CD8-positive, alpha-beta T cell (primary cell): ENCODE measurements at places on chromosomes 3 and 15.

DNA sequence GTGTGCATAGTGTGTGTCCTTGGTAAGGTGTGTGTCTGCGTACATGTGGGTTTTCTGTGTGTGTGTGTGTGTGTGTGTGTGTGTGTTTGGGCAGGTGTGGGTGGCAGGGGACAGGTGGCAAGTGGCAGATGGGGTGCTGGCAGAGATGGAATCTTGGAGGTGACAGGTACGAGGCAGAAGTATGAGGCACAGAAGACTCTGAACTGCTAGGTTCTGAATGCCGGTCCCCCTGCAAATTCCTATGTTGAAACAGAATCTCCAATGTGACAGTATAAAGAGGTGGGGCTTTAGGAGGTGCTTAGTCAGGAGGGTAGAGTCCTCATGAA lies 29.8 kb downstream of the SRPRB start:
- no peak for DNase-seq

DNA sequence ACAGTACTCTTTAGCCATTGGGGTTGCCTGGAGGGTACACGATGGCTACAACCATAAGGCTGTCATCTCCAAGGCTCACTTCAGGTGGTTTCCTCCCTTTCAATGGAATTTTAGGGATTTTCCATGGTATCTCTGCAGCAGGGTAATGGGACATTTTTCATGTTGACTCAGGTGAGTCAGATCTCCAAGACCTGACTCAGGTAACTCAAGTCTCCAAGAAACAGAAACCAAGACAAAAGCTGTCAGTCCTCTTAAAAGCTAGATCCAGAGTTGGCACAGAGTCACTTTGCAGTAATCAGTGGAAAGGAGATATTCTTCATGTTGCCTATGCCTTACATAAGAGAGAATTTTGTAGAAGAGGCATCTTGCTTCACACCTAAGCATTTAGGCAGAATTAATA lies 375.8 kb upstream of the ARPP21 start:
- DNase-seq: no peak

GRCh38 chr15:99564221-99565048 lies 1.3 kb upstream of the MEF2A start:
- peak; percentile 18 for DNase-seq

DNA sequence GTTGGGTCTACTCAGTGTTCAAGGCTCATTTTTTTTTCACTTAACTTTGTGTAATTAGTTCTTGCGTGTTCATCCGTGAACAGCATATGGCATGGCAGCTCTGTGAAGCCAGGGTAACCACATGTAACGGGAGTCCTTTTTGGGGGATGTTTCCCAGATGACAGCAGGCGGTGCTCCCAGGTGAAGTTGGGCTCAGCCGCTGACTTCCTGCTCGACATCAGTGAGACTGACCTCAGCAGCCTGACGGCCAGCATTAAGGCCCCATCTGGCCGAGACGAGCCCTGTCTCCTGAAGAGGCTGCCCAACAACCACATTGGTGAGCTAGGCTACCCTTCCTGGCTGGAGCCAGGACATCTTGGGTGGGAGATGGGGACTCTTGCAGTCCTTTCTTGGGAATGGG lies 62.7 kb downstream of the DNASE1L3 start:
- no peak for DNase-seq

GRCh38 chr3:45761831-45762230 lies 34.5 kb downstream of the SLC6A20 start:
- peak; percentile 1 for DNase-seq

- DNase-seq: no peak
Observed at GRCh38 chr3:8743911-8744310, 10.3 kb downstream of the CAV3 start.

DNA sequence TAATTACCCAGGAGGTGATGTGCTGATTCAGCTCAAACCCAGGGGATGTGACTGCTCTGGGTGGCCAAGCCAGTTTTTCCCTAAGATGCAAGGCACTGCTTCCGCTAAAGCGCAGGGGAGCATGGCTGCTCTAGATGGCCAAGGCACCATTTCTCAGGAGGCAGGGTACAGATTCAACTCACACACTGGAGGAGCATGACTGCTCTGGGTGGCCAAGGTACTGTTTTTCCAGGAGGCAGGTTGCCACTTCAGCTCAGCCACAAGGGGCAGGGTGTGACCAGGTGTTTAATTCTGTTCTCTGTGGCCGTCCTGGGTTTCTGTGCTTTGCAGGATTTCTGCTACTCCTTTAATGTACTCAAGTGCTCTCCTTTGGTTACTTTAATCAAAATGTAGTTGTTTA lies 659.3 kb upstream of the ARRDC4 start:
- DNase-seq: no peak

- DNase-seq: no peak
Observed at GRCh38 chr3:190616637-190617036, 102.8 kb downstream of the IL1RAP start.

- DNase-seq: no peak
Observed at GRCh38 chr3:186070550-186070949, 38.3 kb downstream of the ETV5 start.

DNA sequence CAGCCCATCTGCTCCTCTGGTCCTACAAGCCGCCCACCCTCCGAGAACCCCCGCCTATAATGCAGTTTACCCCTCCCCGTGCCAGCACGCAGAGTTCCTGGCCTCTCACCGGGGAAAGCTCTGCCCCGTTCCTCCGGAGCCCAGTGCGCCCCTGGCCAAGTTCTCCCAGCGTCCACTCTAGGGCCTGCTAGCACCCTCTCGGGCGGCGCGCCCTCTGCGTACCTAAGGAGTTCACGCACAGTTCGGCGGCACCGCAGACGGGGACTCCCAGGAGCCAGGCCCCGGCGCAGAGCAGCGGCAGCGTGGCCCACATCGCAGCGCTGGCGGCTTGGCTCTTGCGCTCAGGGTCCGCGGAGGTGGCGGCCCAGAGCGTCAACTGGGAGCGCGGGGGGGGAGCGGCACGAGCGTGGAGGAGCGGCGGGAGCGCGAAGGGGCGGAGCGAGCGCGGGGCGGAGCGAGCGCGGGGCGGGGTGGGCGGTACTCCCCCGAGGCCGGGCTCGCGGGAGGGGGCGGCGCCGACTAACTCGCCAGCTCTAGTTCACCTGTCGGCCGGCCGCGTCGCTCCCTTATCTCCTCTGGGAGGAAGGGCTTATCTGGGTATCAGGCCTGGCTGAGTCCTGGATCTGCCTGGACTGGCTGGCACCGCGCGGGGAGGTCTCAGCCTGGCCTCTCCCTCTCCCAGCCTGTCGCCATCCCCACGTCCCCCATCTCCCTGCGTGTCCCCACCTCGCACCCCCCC lies at the start of gene CTSH:
TSS of gene CTSH (minus strand) at position 378 of the 739 bp plus-strand sequence. CDS start at position 313, 65 bp downstream.
- peak; percentile 72 for DNase-seq

- DNase-seq: no peak
Observed at GRCh38 chr3:23654571-23654970, 151.2 kb upstream of the UBE2E1 start.

DNA sequence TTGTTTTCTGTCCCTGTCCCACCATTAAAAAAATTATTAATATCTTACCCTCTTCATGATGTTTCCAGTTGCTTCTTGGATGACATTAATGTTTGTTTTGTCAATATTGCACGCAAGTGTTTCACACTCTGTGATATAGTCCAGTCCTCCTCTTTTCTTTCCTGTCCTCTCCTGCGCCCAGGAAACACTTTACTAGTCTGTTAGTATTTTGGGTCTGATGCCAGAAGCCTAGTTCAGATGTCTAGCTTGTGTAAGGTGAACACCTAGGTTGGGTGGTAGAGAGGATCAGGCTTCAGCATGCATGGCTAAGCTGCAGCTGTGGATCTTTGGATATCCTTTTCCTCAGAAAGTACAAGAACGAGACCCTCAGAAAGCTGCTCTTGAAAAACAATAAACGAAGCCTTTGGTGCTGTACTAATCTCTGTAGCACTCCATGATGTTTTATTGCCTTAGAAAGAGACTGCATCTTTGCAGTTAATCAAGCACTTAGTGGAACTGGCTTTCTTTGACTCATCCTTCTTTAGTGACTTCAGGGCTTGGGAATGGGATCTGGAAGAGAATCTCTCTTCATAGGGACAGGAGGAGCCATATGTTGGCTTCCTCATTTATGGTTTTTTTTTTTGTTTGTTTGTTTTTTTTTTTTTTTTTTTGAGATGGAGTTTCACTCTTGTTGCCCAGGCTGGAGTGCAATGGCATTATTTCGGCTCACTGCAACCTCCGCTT lies 253.4 kb downstream of the LPP start:
- no peak for DNase-seq

DNA sequence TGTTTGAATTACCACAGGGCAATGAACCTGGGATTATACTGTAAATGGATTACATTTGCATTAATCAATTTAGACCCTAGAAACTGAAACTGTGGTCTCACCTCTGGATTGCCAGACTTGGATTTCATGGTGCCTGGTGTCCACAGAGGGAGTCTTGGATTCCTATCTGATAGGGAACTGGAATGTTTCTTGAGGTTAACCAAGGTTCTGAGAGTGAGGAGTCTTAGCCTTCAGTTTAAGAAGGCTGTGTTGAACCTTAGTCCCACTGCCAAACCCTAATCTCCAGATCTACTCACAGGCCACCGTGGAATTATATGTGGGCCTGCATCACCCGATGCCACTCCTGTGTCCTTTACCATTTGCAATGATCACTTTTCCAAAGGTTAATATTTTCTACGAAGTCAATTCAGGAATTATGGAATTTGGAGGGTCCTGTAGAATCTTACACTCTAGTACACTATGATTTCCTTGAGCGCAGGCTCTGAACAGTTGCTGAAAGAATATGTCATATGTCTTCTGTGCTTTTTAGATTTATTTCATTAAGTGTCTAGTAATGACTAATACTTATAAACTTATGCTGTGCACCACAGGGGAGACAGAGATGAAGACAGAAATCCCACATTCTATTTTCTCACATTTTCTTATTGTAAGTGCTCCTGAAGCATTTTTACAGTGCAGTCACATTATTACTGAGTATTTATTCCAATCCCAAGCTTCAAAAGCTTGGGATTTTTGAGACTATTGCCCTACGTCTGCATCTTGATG lies 87.9 kb downstream of the EFL1 start:
- no peak for DNase-seq

DNA sequence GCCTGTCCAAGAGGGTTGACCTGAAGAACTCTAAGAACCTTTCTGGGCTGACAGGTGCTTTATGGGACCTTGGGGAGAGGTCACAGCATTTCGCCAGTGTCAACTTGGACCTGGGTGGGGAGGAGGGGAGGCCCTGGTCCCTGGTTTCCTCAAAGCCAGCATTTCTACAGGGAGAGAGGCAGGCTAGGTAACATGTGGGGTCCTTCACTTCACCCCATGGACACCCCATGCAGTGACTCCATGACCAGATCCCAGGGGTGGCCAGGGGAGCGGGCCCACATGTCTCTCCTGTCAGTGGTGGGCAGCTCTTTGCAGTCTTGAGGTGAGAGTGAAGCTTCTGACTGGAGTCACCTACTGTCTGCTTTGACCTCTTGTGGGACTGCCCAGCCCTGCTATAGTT lies 35.8 kb downstream of the GOLGA6L10 start:
- DNase-seq: no peak

DNA sequence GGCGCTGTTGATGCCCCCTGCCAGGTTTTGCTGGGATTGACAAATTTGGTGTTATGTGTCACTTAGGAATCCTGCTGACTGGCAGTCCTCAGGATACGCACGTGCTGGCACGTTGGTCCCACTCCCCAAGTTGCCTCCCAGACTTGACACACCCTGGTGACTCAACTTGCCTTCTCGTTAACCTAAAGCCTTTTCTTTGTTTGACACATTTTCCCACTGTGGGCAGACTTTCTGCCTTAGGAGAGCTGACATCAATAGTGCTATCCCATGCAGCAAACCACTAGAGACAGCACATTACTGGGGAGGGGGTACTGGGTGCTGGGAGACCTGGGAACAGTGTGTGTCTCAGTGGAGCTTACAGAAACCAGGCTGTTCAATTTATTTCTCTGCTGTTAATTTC lies 104.3 kb downstream of the OXNAD1 start:
- DNase-seq: no peak

- DNase-seq: no peak
Observed at GRCh38 chr3:150627557-150627956, 24.4 kb downstream of the SELENOT start.

DNA sequence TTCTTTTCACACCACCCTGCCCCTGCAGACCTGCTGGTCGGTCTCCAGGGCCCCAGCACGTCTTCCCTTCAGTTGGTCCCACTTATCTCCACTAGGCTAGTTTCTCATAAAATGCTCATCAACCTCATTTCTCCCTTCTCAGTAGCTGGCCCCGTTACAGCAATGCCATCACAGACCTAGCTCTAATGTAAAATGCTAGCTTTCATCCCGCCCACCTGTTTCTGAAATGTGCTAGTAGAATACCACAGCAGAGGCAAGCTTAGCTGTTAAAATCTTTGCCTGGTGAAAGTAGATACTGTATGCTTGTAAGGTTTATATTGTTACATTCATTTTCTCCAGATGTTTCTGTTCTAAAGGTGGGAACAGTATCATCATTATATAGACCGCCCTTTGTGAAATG lies 13.1 kb downstream of the MKRN2OS start:
- no peak for DNase-seq

GRCh38 chr3:196726788-196727675 lies 12.6 kb upstream of the PAK2 start:
- DNase-seq: no peak

GRCh38 chr3:152550284-152550683 lies 281.6 kb downstream of the MBNL1 start:
- DNase-seq: no peak

- DNase-seq: no peak
Observed at GRCh38 chr3:127915115-127915936, at the start of gene KBTBD12. TSS of gene KBTBD12 (plus strand) at chr3:127915232. CDS start at chr3:127923062, 7,830 bp downstream.

DNA sequence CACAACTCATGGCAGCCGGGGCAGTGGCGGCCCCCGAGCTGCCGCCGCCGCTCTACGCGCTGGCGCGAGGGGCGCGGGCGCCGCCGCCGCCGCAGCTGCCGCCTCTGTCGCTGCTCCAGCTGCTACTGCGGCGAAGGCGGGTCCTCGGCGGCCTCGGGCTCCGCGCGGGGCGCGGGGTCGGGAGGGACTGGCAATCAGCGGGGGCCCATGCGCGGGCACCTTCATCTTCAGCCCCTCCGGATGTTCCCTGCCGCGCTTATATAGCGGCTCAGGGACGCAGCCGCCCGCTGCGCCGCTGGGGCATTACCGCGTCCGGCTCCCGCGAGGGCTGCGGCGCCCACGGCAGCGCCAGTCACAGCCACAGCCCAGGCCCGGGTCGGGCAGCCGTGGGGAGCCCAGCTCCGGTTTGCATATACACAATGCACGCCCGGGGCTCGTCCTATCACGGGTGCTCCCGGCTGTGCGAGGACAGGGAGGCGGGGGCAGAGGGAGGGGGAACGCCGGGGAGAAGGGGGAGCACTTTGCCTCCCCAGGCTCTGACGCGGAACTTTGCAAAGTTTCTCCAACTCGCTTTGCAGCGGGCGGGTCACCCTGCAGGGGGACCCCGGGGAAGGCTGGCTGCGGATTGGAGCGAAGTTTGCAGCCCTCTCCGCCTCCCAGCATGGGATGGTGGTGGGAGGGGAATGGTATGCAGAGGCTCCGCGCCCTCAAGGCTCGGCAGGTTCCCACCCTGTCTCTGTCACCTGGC lies at the start of gene VGLL3:
TSS of gene VGLL3 (minus strand) at position 416 of the 748 bp plus-strand sequence. CDS start at position 10, 406 bp downstream.
- DNase-seq: no peak

- no peak for DNase-seq
Observed at GRCh38 chr3:178536211-178537079, at the start of gene KCNMB2. TSS of gene KCNMB2 (plus strand) at chr3:178536436.

GRCh38 chr15:90618330-90619125 lies 88.8 kb downstream of the CRTC3 start:
- no peak for DNase-seq
